ENCODE measurements at places on chromosomes 1 and 21.

- DNase-seq: no peak
Measured at GRCh38 chr1:58773406-58773840, 10.4 kb downstream of the JUN start.

GRCh38 chr1:101407505-101408211 is 170.8 kb downstream of the S1PR1 start:
- DNase-seq: no peak

DNA sequence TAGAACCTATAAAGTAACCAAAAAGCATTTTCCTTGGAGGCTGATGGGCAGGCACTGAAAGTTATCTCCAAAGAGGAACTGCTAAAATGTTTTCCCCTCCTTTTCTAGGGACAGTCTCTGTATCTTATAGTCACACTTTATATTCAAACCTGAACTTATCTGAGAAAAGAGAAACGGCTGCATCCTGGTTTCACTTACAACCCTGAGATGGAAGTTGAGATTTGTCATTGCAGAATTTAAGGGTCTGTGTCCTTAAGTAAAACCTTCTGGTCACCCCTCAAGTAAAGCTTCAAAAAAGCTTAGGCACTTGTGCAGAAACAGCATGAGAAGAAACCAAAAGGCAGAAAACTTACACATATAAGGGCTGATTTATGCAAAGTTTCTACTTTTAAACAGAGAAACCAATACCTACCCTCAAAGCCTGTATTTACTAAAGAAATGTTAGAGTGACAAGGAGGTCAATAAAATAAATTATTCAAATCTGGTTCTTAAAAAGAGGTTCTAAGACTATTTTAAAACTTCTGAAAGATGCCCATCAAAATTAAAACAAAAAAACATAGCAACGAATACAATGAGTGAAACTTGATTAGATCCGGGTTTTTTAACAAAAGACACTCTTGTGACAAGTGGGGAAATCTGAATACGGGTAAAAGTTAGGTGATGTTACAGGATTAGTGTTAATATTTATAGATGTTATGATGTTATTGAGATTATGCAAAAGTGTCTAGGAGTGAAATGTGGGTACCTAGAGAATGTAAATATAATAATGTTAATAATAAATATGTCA is 9.9 kb downstream of the CD58 start:
- no peak for DNase-seq

DNA sequence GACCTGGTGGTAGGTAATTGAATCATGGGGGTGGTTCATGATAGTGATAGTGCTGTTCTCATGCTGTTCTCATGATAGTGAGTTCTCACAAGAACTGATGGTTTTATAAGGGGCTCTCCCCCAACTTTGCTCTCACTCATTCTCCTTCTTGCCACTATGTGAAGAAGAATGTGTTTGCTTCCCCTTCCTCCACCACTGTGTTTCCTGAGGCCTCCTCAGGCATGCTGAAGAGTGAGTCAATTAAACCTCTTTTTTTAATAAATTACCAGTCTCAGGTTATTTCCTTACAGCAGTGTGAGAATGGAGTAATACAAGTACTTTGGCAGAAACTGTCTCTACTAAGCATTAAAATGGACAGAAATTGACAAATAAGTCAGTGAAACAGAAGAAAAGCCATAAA is 21.6 kb downstream of the RAB3GAP2 start:
- no peak for DNase-seq

DNA sequence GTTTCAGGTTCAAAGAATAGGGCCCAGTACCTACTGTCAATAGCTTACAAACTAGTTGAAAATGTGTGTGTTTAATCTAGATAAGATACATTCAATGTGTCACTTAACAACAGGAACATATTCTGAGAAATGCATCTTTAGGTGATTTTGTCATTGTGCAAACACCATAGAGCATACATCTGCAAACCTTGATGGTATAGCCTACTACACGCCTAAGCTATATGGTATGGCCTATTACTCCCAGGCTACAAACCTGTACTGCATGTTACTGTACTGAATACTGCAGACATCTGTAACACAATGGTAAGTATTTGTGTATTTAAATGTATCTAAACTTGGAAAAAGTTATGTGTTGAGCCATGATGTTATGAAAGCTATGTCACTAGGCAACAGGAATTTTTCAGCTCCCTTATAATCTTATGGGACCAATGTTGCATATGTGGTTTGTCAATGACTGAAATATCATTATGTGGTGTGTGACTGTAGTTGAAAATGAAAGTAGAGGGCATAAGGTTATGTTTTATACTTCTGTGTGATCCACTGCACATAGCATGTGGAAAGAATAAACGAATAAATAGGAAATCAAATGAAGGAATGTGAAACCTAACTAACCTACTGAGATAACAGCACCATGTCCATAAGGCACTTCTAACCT is 129.0 kb upstream of the CAMK1G start:
- DNase-seq: no peak

DNA sequence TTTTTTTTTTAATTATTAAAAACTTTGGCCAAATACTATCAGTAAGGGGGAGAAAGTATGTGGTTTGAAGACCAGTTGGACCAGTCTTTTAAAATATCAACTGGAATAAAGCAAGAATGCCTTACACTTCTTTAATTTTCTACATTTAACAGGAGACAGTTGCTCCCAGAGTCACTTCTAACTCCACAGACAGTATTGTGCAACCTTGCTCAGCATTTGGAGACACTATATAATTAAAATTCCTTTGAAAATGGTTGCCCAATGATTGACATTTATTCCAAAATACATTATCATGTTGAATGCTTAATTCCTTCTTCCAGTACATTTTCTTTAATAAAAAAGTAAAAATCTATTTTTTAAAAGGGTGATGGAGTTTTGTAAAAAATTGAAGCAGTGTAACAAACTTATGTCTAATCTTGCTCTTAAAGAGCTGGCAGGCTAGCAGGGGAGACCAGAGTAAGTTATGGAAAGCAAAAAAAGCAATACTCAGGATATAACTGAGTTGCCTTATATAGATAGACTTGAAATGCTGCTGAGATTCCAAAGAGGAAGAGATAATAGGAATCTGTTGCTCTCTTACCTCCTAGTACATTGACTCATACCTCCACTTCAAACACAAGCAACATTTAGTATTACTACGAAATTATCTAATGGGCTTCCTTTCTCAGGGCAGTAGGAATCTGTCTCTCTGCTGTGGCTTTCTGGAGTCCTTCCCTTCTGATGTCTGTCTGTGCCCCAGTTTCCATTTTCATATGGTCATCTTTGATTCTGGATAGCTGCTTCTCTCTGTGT is 69.7 kb upstream of the RGL1 start:
- DNase-seq: peak; percentile 18

DNA sequence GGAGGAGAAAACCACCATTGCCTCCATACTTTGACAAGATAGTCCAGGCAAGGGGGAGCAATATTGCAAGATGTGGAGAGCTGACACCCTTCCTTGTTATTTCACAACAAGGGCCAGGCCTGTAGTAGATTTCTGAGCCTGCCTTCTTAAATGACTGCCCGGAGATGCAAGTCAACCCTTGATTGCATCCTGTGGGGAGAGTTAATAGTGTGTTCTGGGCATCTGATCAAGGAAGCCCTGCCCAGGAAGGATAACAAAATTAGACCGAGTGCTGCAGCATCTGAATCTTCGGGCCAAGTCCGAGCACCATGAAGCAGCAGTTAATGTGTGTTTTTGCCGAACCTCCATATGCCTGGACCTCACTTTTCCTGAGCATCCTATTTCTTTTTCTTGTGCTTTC is 382.3 kb downstream of the PRDM2 start:
- no peak for DNase-seq

DNA sequence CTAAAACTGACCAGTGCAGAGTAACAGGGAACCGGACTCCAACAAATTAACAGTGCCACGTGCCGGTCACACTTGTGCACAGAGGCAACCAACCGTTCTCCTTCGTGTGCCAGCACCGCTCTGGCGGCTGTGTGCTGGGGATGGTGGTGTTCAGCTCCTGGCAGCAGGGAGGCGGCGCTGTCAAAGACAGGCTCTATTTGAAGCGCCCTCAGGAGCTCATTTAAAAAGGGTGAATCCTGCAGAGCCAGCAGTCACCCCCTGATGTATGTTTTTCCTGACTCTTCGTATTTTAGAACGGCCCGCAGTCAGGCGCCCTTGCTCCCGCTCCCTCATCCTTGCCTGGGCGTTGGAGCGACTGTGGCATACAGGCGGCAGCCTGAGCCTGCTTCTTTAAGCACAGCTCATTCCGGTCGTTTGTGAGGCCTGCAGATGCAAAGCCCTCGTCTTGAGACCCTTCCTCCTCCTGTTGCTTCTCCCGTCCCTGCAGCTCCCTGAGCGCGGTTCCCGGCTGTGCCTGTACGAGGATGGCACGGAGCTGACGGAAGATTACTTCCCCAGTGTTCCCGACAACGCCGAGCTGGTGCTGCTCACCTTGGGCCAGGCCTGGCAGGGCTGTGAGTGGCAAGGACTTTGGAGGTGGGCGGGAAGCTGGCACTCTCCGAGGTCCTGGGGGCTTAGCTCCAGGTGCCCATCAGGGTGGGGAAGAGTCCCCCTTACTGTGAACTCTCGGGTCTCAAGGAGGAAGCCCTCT is 1.1 kb downstream of the DFFB start:
- peak; percentile 74 for DNase-seq

- no peak for DNase-seq
Measured at GRCh38 chr21:35298757-35299156, 249.7 kb upstream of the RUNX1 start.

DNA sequence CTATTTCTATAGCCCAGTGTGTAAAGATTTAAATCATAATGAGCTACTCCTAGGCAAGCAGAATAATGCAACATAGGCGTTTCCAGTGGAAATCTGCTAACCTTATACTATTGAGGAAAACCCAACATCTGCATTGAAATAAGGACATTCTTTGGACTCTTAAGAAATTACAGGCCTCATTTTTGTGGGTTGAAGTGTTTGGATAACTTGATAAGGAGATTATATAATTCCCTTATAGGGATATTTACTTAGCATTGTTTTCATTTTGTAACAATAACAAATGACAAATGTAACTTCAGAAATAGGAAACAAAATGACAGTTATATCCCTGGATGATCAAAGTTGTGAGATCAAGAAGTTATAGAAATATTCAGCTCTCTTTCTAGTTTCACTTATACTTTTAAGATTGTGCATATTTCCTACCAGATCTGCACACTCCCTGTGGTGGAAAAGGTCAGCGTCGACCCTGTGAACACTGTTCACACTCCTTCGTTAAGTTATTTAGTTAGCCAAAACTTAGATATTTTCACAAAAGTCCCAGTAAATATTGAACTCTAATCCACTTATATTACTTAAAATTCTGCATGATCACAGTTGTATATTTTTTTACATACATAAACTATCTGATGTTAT is 284.4 kb upstream of the C1orf105 start:
- DNase-seq: peak; percentile 50

GRCh38 chr21:44551340-44551961 is at the start of gene KRTAP10-2:
Gene KRTAP10-2, minus strand, starts transcription at chr21:44551505. Its CDS starts 47 bp downstream, at chr21:44551458.
- no peak for DNase-seq

DNA sequence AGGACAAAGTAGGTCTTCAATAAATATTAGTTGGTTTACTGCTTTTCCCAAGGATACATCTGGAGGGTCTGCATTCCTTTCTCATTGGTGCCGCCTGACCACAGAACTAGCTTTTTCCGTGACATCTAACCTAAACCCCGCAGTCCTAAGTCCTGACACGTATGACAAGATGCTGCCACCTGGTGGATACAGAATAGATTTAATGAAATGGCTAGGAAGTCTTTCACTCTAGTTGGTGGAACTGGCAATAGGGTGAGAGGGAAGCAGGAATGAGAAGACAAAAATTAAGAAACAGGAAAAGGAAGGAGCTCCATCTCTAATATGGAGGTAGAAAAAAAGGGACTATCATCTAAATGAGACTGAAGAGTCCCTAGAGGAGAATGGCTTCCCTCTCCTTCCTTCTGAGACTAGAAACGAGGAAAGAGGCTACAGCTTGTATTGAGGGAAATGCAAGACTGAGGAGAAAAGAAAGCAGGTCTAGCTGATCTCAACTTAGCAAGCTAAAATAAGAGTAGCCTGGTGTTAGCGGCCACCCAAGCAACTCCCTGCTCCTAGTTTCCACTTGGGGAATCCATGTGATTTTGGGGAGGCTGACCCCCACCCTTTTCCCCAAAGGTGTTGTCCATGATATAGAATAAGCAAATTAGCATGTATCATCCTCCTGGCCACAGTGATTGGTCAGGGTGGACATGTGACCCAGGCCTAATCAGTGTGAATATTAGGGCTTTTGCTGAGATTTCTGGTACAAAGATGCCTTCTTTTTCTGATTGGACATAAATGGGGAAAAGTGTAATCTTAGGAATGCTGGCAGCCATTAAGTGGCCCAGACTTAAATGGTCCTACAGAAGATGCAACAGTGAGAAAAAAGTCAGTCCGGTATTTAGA is 5.9 kb downstream of the RFX5 start:
- peak; percentile 77 for DNase-seq

DNA sequence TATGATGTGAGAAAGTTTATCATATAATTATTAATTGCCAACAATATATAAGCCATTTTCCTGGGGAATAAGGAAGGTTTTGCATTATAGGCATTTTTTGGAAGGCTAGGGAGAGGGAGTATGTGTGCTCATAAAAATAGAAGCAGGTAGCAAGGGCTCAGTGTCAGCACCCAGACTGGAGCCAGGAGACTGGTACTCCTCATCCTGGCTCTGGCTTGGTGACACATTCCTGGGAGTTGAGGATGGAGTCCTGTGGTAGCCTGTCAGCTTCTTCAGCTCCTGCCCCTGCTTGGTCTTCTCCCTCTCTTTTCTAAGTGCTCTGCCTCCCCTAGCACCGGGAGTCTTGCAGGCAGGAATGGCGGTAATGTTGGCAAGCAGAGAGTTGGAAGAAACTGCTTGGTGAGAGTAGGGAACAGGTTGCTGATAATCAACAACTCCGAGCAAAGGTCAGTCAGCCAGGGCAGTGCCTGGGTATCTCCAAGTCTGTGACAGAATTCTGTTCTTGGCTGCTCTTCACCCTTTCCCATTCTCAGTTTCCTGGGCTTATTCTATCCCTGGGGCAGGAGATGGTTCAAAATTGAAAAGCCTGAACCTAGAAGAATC is 23.0 kb downstream of the GIPC2 start:
- DNase-seq: no peak

GRCh38 chr1:164510435-164510834 is 48.5 kb upstream of the PBX1 start:
- peak; percentile 14 for DNase-seq

- no peak for DNase-seq
Measured at GRCh38 chr21:35796844-35797243, 263.5 kb downstream of the SETD4 start.

- no peak for DNase-seq
Measured at GRCh38 chr1:116481934-116482333, 88.9 kb downstream of the CD58 start.

- no peak for DNase-seq
Measured at GRCh38 chr1:183414365-183414764, 3.8 kb downstream of the NMNAT2 start.

DNA sequence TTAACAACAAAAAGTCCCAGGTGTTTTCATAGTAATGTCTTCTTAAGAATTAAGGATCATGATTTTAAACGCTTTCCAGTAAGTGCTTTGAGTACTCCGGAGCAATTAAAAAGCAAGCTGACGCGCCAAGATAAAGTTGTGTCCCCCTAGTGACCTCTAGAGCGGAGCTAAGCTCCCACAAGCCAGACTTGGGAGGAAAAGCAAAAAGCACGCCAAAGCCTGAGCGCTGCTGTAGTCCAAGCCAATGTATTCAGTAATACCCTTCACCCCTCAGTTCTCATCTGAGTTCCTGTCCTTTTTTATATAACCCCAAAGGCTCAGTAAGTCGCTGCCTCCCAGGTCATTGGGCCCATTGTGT is 3.5 kb upstream of the SLC44A5 start:
- no peak for DNase-seq

- DNase-seq: peak; percentile 71
Measured at GRCh38 chr1:58515794-58516401, 30.6 kb downstream of the OMA1 start.

- no peak for DNase-seq
Measured at GRCh38 chr1:43783671-43784205, 76.4 kb downstream of the ST3GAL3 start.

- DNase-seq: no peak
Measured at GRCh38 chr1:218750216-218750970, 405.3 kb downstream of the TGFB2 start.
